ENCODE measurements at places on chromosomes 7 and 10. TPM values are rescaled to one million over a fixed set of nuclear protein-coding genes. Genes with fewer than 3 reads are reported as not detected.

The GDI2 gene
- 253 TPM for total RNA-seq

The EBLN1 gene
- total RNA-seq, result not detected

The SAMD8 gene
- 33.5 TPM for total RNA-seq

The CRHR2 gene
- total RNA-seq, result not detected

The HILPDA gene
- 7.7 TPM for total RNA-seq

- no peak overlapping the region for H3K27ac ChIP-seq
- H3K4me1 ChIP-seq, result peaks cover 26% of the 10 kb centered on the region
- peaks cover 30% of the 10 kb centered on the region for H3K36me3 ChIP-seq
- peaks cover 1% of the 10 kb centered on the region for H3K27me3 ChIP-seq
These were observed 41.9 kb downstream of the TCF7L2 start for GRCh38 chr10:112991888-112992491.

- H3K27ac ChIP-seq, result no peak overlapping the region
- no peaks in the 10 kb centered on the region for H3K4me1 ChIP-seq
- H3K36me3 ChIP-seq, result no peaks in the 10 kb centered on the region
- H3K4me3 ChIP-seq, result no peak overlapping the region
- peaks cover 5% of the 10 kb centered on the region for H3K27me3 ChIP-seq
These were observed 100.6 kb downstream of the BAMBI start for GRCh38 chr10:28777911-28778310.

GRCh38 chr10:23046027-23046426, 49.4 kb upstream of the MSRB2 start:
- DNase-seq, result no peak
- H3K4me1 ChIP-seq, result peaks cover 7% of the 10 kb centered on the region
- peaks cover 3% of the 10 kb centered on the region for H3K27me3 ChIP-seq
- no peak overlapping the region for H3K27ac ChIP-seq

DNA sequence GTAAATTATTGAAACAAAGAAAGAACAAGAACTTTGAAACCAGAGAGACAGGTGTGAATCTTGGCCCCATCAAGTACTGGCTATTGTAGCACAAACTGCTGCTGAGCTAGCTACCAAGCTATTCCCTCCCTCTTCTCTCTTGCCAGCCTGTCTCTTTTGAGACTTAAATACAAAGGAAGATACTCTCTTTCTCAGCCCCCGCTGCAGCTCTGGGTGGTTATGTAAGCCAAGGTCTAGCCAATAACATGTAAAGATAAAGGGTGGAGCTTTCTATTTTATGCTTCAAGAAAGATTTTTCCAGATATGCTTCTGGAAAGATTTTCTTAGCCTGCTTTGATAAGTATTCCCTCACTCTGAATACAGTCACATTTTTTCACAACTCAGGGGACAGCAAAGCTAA, 17.2 kb downstream of the BAZ1B start:
- no peak overlapping the region for H3K27ac ChIP-seq
- peaks cover 46% of the 10 kb centered on the region for H3K36me3 ChIP-seq
- no peak overlapping the region for H3K4me3 ChIP-seq
- no peak for DNase-seq
- H3K4me1 ChIP-seq, result no peaks in the 10 kb centered on the region

- no peak overlapping the region for H3K27ac ChIP-seq
- H3K27me3 ChIP-seq, result no peaks in the 10 kb centered on the region
- H3K4me3 ChIP-seq, result no peak overlapping the region
- H3K36me3 ChIP-seq, result 0 out of 2 replicates have a peak, but pooled peaks cover 5% of the 10 kb centered on the region
These were observed 117.6 kb downstream of the SNX13 start for GRCh38 chr7:17822547-17823173.

GRCh38 chr10:619710-620109, 69.8 kb downstream of the DIP2C start:
- no peak overlapping the region for H3K4me3 ChIP-seq
- peaks cover 56% of the 10 kb centered on the region for H3K4me1 ChIP-seq
- H3K36me3 ChIP-seq, result peaks cover 9% of the 10 kb centered on the region
- DNase-seq, result no peak

DNA sequence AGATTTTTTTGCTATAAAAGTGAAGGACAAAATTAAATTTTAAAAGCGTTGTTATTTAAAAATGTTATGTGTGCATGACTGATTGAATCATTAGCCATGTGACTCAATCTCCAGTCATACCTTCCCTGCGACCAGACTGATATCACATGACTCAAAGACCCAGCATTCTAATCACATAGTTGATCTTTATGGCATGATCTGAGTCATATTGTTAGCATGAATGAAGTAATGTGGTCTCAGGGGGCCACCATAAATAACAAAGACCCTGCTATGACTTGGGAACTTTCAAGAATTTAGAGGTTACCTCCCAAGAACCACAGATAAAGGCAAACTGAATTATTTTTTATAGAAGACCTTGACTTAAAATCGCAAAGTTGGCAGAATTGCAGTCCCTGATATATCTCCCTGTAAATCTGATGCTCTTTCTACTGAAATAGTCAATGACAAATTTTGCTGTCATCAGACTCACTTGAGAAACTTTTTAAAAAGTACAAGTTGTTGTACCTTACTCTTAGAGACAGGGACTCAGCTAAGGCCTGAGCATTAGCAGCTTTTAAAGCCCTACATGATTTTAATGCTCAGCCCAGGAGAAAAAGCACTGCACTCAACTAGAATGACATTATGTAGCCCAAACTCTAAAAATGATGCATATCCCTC, 717.3 kb downstream of the XPNPEP1 start:
- H3K27ac ChIP-seq, result peak overlapping the region; percentile 79
- H3K4me3 ChIP-seq, result peak overlapping the region; percentile 4
- DNase-seq, result peak; percentile 92
- peaks cover 59% of the 10 kb centered on the region for H3K4me1 ChIP-seq
- no peaks in the 10 kb centered on the region for H3K27me3 ChIP-seq
- peaks cover 5% of the 10 kb centered on the region for H3K36me3 ChIP-seq

- H3K4me1 ChIP-seq, result no peaks in the 10 kb centered on the region
- peaks cover 35% of the 10 kb centered on the region for H3K27me3 ChIP-seq
- DNase-seq, result no peak
- H3K36me3 ChIP-seq, result no peaks in the 10 kb centered on the region
These were observed 19.2 kb upstream of the ATOH7 start for GRCh38 chr10:68251151-68251550.

- H3K27me3 ChIP-seq, result peaks cover 1% of the 10 kb centered on the region
- H3K4me3 ChIP-seq, result no peak overlapping the region
- no peak overlapping the region for H3K27ac ChIP-seq
- H3K4me1 ChIP-seq, result no peaks in the 10 kb centered on the region
These were observed 567.5 kb downstream of the POM121L12 start for GRCh38 chr7:53602817-53603418.

GRCh38 chr7:48096273-48096672, 7.2 kb downstream of the UPP1 start:
- peak overlapping the region; percentile 67 for H3K27ac ChIP-seq
- H3K4me3 ChIP-seq, result no peak overlapping the region
- peaks cover 20% of the 10 kb centered on the region for H3K36me3 ChIP-seq
- DNase-seq, result no peak

GRCh38 chr7:105656922-105657521, 75.7 kb upstream of the EFCAB10 start:
- no peak overlapping the region for H3K27ac ChIP-seq
- peaks cover 12% of the 10 kb centered on the region for H3K36me3 ChIP-seq
- DNase-seq, result peak; percentile 5
- H3K4me1 ChIP-seq, result peaks cover 4% of the 10 kb centered on the region
- no peak overlapping the region for H3K4me3 ChIP-seq

GRCh38 chr10:7541137-7542087, 125.4 kb downstream of the ITIH5 start:
- no peaks in the 10 kb centered on the region for H3K36me3 ChIP-seq
- H3K4me1 ChIP-seq, result no peaks in the 10 kb centered on the region
- H3K27me3 ChIP-seq, result no peaks in the 10 kb centered on the region
- H3K27ac ChIP-seq, result no peak overlapping the region
- DNase-seq, result no peak

GRCh38 chr7:140196361-140197217, 19.8 kb upstream of the KDM7A start:
- peaks cover 7% of the 10 kb centered on the region for H3K36me3 ChIP-seq
- peaks cover 18% of the 10 kb centered on the region for H3K27me3 ChIP-seq
- no peak overlapping the region for H3K27ac ChIP-seq
- no peak overlapping the region for H3K4me3 ChIP-seq

- no peak for DNase-seq
- peaks cover 36% of the 10 kb centered on the region for H3K27me3 ChIP-seq
- H3K4me1 ChIP-seq, result no peaks in the 10 kb centered on the region
- no peaks in the 10 kb centered on the region for H3K36me3 ChIP-seq
- H3K27ac ChIP-seq, result no peak overlapping the region
These were observed 12.6 kb downstream of the GHRHR start for GRCh38 chr7:30976381-30976780.

GRCh38 chr10:113199459-113199858, 249.4 kb downstream of the TCF7L2 start:
- H3K27ac ChIP-seq, result peak overlapping the region; percentile 50
- peaks cover 14% of the 10 kb centered on the region for H3K4me1 ChIP-seq
- H3K27me3 ChIP-seq, result peaks cover 3% of the 10 kb centered on the region

GRCh38 chr10:101066146-101066895, 4.5 kb downstream of the KAZALD1 start:
- H3K27me3 ChIP-seq, result peaks cover 3% of the 10 kb centered on the region
- peak overlapping the region; percentile 88 for H3K4me3 ChIP-seq
- H3K36me3 ChIP-seq, result no peaks in the 10 kb centered on the region
- peak; percentile 67 for DNase-seq
- H3K4me1 ChIP-seq, result peaks cover 47% of the 10 kb centered on the region
- H3K27ac ChIP-seq, result peak overlapping the region; percentile 86

- no peak overlapping the region for H3K4me3 ChIP-seq
- H3K27ac ChIP-seq, result peak overlapping the region; percentile 44
- peaks cover 45% of the 10 kb centered on the region for H3K4me1 ChIP-seq
These were observed 4.1 kb downstream of the NHLRC2 start for GRCh38 chr10:113858541-113858940.

GRCh38 chr10:69425511-69426298, 9.0 kb upstream of the TACR2 start:
- peaks cover 11% of the 10 kb centered on the region for H3K27me3 ChIP-seq
- peaks cover 15% of the 10 kb centered on the region for H3K4me1 ChIP-seq
- H3K36me3 ChIP-seq, result no peaks in the 10 kb centered on the region
- no peak for DNase-seq
- H3K4me3 ChIP-seq, result no peak overlapping the region

DNA sequence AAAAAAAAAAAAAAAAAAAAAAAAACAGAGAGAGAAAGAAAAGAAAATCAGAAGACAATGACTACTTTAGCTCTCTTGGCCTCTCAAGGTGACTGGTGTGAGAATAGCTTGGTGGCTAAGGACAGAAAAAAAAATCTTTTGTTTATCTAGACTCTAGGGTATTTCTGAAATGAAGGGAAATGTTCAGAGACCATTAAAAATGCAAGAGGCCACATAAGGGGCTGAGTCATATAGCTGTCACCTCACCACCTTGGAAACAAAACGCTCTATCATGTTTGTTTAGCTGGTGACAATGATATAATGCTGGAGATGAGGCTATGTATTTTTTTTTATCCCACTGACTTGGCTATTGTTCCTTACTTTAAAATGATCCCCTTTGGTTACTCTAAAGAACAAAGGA, 287.0 kb upstream of the CDC14C start:
- no peaks in the 10 kb centered on the region for H3K27me3 ChIP-seq
- no peak for DNase-seq
- no peak overlapping the region for H3K27ac ChIP-seq
- H3K4me1 ChIP-seq, result no peaks in the 10 kb centered on the region

DNA sequence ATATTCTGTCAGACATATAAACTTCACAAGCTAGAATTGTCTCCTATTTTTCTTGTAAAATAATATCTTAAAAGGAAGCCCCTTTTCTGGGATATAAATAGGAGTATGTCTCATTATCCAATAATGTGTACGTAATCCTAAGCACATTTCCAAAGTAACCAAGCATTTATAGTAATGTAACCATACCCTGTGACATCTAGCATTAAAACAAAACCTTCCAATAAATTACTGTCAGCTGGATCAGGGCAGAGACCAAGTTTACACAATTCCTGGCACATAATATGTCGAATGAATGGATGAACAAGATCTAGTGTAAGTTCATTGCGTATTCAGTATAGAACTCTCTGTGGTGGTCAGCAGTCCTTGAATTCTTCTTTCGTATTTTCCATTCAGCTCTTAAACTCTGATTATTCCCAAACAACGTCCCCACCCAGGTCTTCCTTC, 14.3 kb downstream of the CPED1 start:
- peaks cover 37% of the 10 kb centered on the region for H3K36me3 ChIP-seq
- no peaks in the 10 kb centered on the region for H3K27me3 ChIP-seq
- H3K4me3 ChIP-seq, result no peak overlapping the region

- peaks cover 20% of the 10 kb centered on the region for H3K4me1 ChIP-seq
- peaks cover 26% of the 10 kb centered on the region for H3K36me3 ChIP-seq
- no peak overlapping the region for H3K4me3 ChIP-seq
- no peak overlapping the region for H3K27ac ChIP-seq
These were observed 80.3 kb downstream of the SND1 start for GRCh38 chr7:127732306-127732705.

DNA sequence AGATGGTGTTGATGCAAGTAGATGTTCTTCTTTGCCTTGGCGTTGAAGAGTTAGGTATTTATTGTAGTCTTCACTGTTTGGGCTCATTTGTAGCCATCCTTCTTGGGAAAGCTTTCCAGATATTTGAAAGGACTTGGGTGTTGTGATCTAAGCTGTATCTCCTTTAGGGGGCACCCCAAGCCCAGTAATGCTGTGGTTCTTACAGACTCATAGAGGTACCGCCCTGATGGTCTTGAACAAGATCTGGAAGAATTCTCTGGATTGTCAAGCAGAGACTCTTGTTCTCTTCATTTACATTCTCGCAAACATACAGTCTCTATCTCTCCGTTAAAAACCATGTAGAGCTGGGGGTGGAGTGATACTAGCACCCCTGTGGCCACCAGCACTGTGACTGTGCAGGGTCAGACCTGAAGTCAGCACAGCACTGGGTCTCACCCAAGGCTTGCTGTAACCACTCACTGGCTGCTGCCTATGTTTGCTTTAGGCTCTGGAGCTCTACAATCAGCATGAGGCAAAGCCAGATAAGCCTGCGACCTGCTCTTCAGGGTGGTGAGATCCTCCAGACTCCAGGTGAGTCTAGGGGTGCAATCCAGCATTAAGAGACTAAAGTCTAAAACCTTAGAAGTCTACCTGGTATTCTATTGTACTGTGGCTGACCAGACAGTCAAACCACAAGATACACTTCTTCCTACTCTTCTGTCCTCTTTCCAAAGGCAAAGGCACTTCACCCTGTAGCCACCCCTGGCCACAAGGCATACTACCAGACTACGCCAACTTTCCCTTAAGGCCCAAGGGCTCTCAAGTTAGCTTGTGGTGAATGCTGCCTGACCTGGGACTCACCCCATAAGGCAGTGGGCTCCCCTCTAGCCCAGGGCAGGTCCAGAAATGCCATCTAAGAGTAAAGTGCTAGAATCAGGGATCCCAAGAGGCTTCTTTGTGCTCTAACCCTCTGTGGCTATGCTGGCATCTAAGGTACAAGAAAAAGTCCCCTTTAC, 209.7 kb upstream of the TMEM196 start:
- DNase-seq, result peak; percentile 15
- no peaks in the 10 kb centered on the region for H3K27me3 ChIP-seq
- no peak overlapping the region for H3K4me3 ChIP-seq
- H3K4me1 ChIP-seq, result no peaks in the 10 kb centered on the region
- no peaks in the 10 kb centered on the region for H3K36me3 ChIP-seq
- no peak overlapping the region for H3K27ac ChIP-seq

- H3K27ac ChIP-seq, result no peak overlapping the region
- peaks cover 7% of the 10 kb centered on the region for H3K4me1 ChIP-seq
- DNase-seq, result no peak
- no peak overlapping the region for H3K4me3 ChIP-seq
- peaks cover 7% of the 10 kb centered on the region for H3K27me3 ChIP-seq
These were observed 171.5 kb downstream of the CPEB3 start for GRCh38 chr10:92119340-92119739.
